ENCODE measurements at places on chromosomes 16 and 17.

DNA sequence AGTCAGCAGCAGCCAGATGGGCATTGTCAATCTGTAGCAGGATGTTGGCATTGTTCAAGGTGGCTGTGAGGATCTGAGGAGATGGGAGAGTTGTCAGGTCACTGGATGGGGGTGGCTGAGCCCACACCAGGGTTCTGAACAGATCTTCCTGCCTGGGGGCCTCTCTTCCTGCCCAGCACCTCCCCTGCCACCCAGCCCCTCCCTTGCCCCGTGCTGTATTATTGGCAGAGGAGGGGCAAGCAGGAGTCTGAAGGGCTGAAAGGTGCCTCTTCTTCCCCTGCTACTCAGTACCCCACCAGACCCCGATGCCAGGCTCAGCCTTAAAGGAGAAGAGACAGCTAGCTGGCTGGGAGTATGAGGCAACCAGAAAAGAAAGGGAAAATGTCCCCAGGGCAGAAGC lies 93.0 kb downstream of the GOSR1 start:
- DNase-seq = no peak

- DNase-seq = peak; percentile 41
These were observed 25.2 kb upstream of the USP36 start for GRCh38 chr17:78865682-78866390.

- no peak for DNase-seq
These were observed 3.4 kb downstream of the NOD2 start for GRCh38 chr16:50696575-50697420.

DNA sequence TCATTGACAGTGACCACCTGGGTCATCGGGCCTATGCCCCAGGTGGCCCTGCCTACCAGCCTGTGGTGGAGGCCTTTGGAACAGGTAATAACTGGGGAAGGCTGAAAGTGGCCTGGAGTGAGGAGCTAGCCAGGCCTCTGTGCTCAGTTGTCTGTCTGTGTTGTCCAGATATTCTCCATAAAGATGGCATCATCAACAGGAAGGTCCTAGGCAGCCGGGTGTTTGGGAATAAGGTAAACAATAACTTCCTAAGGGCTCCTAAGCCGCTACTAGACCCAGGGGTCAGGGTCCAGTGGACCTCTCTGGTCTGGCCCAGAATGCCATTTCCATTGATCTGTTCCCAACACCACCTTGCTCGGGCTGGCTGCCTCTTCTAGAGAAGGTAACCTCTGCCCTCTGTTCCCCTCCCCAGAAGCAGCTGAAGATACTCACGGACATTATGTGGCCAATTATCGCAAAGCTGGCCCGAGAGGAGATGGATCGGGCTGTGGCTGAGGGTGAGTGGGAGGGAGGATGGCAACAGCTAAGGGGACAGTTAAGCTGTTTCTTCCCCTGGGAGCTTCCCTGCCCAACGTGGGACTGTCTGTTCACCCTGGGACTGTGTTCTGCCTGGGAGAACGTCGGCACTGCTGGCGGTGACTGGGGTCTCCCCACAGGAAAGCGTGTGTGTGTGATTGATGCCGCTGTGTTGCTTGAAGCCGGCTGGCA lies 1.9 kb upstream of the MLX start:
- DNase-seq = no peak

- DNase-seq = no peak
These were observed 255.3 kb downstream of the CPPED1 start for GRCh38 chr16:12548270-12548983.

DNA sequence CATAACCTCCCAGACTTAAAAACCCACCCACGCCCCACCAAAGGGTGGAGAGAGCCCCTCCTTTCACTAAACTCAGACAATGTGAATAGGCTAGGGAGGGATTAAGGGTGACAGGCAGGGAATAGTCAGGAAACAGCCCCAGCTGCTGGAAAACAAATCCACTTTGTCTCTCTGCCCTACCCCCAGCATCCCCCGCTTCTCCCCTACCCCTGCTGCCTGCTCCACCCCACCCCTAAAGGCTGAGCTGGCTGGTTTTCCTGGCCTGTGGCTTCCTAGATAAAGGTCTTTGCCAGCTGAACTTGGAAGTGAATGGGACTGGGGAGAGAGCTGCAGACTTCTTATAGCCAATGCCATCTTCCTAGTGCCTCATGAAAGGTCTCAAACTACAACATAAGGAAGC lies 15.0 kb downstream of the CAVIN1 start:
- no peak for DNase-seq

- DNase-seq = no peak
These were observed 15.0 kb upstream of the IRX6 start for GRCh38 chr16:55308973-55309372.

DNA sequence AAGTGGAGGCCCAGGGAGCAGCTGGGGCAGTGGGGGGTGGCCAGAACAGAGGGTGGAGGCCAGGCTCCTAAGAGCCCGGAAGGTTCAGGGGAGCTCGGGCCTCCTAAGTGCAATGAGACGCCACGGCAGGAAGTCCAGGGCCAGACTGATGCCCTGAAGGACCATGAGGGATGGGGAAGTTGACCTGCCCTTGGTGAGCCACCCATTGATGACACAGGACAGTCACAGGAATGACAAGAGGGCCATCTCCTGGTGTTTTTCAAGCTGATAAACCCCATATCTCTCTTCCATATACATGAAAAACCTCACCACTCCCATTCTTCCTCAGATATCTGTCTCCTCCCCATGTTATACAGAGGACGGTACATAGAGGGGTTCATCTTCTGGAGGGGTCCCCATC lies 5.8 kb upstream of the MRPL58 start:
- no peak for DNase-seq

GRCh38 chr17:13024016-13024415 lies 6.2 kb upstream of the ELAC2 start:
- DNase-seq = no peak

DNA sequence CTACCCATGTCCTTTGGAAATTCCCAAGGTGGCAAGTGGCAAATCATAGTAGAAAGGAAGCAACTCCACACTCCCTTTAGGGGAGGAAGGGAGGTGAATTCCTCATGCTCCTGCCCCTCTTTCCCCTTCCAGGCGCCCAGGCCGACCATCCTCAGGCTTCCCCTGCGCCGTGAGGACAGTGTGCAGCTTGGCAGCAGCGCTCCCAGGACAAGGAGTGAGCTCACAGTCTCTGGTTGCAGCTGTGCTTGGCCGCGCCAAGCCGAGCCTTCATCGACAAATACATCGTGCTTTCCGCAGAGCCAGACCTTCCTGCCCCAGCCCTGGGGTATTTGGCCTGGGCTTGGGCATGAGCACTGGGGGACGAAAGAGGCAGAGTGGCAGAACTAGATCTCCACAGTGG lies 112.6 kb downstream of the ENGASE start:
- no peak for DNase-seq

GRCh38 chr16:74747-75334 lies 2.4 kb upstream of the RHBDF1 start:
- DNase-seq = no peak

- no peak for DNase-seq
These were observed 3.1 kb downstream of the SCNN1G start for GRCh38 chr16:23185656-23186055.

DNA sequence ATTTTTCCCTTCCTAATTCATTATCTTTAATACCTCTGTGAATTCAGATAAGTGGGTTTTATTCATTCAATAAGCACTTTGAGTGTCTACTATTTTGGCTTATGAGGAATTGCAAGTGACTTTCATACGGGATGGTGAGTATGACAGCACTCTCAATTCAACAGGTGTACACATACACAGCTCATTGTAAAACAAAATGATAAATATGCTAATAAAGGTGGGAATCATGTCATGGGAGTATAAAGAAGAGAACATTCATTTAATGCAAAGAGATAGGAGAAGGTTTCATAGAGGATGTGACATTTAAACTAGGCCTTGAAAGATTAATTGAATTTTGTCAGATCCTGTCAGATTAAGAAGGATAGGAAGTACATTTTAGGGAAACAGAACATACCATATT lies 19.4 kb downstream of the NACA2 start:
- no peak for DNase-seq

GRCh38 chr16:2366660-2367309 lies 26.3 kb upstream of the ABCA3 start:
- DNase-seq = no peak

DNA sequence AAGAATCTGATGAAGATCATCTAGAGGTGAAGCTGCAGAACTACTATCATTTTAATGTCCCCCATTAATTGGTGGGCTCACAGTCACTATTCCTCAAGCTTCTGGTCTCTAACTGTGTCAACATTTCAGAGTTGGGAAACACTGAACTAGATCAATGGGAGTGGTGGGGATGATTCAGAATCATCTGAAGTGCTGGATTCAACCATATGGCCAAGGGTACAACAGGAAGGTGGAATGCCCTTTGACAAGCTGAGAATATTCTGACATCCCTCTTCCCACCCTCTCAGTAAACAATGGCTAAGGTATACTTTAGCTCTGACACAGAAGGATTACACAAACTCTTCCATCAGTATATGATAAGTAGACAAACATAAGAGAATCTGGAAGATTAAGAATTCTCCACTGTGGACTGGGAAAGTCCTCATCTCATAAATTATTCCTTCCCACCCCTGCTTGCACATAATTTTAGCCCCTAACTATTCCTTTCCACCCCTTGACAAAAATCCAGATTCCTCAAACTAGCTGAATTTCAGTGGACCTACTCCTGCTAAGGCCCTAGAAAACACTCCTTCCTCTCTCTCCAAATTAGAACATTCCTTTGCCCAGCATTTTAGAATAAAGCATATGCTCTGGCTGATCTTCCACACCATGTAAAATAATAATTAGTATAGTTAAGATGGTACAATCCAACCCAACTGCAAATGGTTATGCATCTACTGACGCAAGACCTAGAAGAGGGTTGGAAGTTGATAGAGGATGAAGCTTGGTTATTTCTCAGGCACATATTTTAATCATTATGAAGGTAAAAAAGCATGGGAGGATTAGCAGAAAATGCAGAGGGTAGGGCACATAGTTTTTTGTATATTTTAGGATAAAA lies 16.3 kb upstream of the RFFL start:
- DNase-seq = no peak

DNA sequence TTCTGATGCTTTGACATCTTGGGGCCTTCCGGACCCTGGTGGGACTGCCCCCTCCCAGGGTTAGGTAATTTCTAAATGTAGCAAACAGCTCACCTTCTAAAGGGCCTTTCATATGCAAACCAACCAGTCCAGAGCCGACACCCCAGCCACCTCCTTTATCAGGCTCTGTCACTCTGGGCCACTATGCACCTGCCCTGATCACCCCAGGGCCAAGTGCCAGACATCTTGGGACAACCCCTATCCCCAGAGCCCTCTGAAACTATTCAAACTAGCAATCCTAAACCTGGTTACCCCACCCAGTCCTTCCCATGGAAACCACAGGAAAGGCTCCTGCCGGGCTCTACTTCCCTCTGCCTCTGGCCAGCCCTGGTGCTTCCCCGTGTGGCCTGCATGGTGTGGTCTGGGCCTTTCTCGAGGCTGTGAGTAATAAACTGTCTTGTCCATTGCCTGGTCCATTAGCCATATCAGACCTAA lies 91.2 kb upstream of the TNRC6C start:
- no peak for DNase-seq

GRCh38 chr17:559551-560431 lies 154.8 kb downstream of the VPS53 start:
- no peak for DNase-seq

DNA sequence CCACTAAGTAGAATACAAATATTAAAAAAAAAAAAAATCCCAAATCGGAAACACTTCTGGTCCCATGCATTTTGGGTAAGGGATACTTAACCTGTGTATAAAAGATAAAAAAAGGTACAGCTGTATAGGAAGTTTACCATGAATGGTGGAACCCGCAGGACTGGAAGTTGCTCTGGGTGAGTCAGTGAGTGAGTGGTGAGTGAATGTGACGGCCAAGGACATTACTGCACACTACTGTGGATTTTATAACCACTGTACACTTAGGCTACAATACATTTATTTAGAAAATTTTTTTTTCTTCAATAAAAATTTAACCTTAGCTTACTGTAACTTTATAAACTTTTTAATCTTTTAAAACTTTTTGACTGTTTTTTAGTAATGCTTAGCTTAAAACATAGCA lies 71.3 kb upstream of the BCAR1 start:
- DNase-seq = no peak

GRCh38 chr17:56038131-56038530 lies 115.1 kb upstream of the ANKFN1 start:
- DNase-seq = no peak

- DNase-seq = no peak
These were observed 837 bp upstream of the PER1 start for GRCh38 chr17:8153031-8153451.

GRCh38 chr16:19785512-19786130 lies 67.5 kb downstream of the IQCK start:
- no peak for DNase-seq

DNA sequence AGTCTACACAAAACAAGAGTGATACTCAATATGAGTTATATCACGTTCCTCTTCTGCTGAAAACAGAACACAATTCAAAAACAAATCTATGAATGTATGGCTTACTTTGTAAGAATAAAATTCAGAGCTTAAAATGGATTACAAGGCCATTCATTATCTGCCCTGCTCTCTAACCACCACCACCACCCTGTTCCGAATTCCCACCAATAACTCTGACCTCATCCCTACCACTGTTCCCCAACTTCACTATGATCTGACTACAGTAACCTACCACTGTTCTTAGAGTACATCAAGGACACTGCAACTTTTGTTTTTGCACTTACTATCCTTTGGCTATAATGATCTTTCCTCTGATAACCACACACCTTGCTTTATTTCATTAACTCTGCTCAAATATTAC lies 21.3 kb downstream of the FBXL20 start:
- DNase-seq = no peak

DNA sequence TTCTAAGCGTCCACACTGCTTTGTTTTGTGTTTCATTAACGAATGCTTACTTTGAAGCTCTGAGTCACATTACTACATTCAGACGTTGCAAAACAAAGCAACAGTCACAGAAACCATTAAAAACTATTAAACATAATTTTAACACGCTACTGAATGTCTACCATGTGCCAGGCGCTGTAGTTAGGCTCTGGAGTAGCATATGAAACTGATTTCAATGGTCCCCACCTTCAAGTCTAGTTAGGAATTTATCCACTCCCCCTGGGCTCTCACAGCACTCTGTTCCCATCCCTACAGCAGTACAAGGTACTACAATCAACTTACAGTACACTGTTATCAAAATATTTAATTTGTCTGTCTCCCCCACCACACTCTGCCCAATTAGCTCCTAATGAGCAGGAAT lies 631 bp downstream of the UTP6 start:
- DNase-seq = no peak

GRCh38 chr16:12410837-12411490 lies 392.7 kb downstream of the CPPED1 start:
- no peak for DNase-seq

GRCh38 chr17:82561429-82562035 lies 42.0 kb downstream of the FOXK2 start:
- DNase-seq = no peak

GRCh38 chr17:37025847-37026530 lies 77.2 kb downstream of the AATF start:
- no peak for DNase-seq

DNA sequence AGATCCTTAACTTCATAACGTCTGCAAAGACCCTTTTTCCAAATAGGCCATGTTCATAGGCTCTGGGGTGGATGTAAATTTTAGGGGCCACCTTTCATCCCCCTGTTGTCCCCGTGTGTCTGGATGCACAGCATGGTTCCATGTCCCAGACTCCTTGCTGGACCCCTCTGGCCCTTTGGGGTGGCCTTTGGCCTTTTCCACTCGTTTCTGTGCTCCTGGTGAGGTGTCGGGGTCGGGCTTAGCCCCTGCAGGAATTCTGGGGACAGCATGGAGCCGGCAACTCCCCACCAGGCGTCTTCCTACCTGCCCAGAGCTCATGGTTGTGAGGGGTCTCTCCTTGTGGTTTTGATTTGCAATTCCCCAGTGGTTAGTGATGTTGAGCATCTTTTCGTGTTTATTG lies 183.5 kb downstream of the SEC14L1 start:
- no peak for DNase-seq

Data from activated CD8-positive, alpha-beta memory T cell treated with anti-CD3 and anti-CD28 coated beads for 48 hours (primary cell).